ENCODE measurements at places on chromosomes 12 and 14.

- no peak for DNase-seq
These were observed 22.9 kb downstream of the DICER1 start for GRCh38 chr14:95134304-95134933.

- no peak for DNase-seq
These were observed 884 bp downstream of the CAPRIN2 start for GRCh38 chr12:30753751-30754382.

DNA sequence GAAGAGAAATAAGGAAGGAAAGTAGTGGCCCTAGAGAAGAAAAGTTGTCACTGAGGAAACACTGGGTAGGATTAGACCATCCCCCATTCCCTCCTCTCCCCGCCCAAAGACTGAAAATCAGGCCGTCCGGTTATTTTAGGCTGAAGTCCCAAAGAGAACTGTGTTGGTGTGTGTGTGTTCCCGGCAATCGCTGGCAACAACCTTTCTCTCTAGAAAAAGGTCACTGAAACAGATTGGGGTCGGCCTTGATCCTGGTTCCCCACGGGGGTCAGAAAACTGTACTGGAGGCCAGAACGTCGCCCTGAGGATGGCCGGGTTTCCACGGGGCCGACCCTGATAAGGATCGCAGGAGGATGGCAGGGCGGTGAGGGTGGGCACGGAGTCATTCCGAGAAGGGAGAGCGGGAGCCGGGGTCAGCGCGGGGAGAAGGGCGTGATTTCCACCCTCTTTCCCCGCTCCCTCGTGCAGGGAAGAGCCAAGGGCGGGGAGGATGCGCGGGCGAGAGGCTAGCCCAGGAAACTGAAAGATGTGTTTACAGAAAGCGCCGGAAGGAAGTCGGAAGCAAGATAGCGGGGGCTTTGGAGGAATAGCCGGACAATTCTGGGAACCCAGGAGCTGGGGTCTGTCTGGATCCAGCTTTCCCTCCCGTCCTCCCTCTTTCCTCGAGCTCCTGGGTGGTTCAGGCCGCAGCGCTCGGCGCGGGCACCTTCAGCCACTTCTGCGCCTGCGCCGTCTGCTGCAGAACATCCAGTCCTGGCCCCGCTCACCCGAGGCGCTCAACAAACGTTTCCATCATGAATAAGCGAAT, 25.3 kb upstream of the SPTLC2 start:
- DNase-seq = no peak

DNA sequence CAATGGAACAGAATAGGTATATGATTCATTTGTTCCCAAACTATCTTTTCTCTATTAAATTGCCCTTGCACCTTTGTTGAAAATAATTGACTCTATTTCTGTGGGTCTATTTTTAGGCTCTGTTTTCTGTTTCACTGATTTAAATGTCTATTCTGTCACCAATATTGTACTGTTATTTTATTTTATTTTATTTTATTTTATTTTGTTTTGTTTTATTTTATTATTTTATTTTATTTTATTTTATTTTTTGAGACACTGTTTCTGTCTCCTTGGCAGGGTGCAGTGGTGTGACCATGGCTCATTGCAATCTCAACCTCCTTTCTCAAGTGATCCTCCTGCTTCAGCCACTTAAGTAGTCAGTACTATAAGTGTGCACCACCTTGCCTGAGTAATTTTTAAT, 34.9 kb downstream of the OR4N2 start:
- no peak for DNase-seq

- no peak for DNase-seq
These were observed 17.1 kb upstream of the KRT77 start for GRCh38 chr12:52720365-52720886.

GRCh38 chr14:79137045-79137430, 966.9 kb downstream of the NRXN3 start:
- DNase-seq = no peak

- DNase-seq = no peak
These were observed 7.1 kb upstream of the CGRRF1 start for GRCh38 chr14:54502602-54503001.

DNA sequence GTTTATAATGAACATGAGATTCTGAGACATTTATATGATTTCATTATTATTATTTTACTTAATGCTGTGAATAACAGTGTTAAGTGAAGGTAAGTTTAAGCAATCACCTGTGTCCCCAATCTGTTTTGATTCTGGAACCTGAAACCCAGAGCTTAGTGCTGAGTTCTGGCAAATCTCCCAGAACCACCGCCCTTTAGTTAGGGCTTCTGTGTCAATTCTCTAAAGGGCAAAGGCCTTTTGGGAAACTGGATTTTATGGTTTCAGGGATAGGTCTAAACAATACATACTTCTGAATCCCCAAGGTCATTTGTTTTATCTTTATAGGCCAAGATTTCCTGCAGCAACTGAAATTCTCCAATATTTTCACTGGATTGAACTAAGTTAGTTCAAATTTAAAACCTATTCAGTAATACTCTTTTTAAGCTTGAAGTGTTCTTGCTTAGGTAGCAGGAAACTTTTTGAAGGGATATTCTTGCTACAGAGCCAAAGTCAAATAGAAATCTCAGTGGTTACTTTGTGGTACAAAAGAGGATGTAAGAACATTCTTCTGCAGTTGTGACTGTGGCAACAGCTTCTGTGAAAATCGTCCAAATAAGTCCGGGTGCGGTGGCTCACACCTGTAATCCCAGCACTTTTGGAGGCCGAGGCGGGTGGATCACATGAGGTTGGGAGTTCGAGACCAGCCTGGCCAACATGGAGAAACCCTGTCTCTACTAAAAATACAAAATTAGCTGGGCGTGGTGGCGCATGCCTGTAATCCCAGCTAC, 10.0 kb upstream of the PKP2 start:
- DNase-seq = no peak

GRCh38 chr12:116939734-116940133, 29.0 kb downstream of the FBXW8 start:
- no peak for DNase-seq

- no peak for DNase-seq
These were observed 1318.4 kb downstream of the TMEM121 start for GRCh38 chr14:106844608-106845285.

GRCh38 chr14:83713732-83714131, 1816.2 kb upstream of the FLRT2 start:
- DNase-seq = no peak

GRCh38 chr14:65704850-65705249, 292.3 kb downstream of the FUT8 start:
- DNase-seq = no peak

GRCh38 chr12:70430400-70430799, 64.3 kb downstream of the KCNMB4 start:
- no peak for DNase-seq

DNA sequence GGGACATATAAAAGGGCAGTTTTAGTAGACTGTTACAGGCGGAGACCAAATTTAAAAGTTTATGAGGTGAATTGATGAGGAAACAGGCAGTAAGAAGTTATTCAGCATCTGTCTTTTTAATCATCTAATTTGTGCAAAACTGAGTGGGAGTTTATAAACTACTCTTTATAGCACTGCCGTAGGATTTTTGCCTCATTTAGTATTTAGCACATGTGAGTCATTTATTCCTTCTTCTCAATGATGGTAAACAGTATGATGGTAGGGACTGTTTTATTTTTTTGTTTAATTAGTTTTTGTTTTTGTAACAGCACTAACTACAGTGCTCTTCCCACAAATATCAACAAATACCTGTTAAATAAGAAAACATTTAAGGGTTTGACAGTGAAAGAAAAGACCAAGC, 20.6 kb downstream of the TOGARAM1 start:
- DNase-seq = no peak

DNA sequence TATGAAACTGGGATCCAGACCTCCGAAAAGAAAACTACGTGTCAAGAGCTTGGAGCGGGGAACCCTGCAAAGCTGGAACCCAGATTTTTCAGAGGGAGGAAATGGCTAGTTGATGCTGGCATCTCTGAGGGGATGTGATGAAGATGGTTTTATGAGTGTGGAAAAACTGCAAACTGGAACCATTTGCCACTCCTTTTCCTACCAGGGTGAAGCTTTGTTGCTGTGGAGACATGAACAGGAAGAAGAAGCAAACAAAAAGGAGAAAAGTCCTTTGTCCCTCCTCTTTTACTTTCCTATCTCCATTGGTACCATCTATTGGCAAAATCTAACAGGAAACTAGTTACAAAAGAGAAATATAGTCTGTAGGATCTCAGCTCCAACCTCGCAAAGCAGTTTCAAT, 39.2 kb downstream of the CDK17 start:
- DNase-seq = no peak

DNA sequence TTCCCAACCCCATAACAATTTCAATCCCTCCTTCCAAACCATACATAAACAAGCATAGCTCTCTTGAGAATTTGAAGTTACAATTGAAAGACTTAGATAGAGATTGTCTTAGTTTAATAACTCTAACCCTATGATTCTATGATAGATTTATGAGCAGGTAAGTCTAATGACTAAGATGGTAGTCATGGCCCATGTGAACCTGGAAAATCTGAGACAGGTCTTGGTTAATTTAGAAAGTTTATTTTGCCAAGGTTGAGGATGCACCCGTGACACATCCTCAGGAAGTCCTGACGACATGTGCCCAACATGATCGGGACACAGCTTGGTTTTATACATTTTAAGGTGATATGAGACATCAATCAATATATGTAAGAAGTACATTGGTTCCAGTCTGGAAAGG, 248.8 kb downstream of the KCNH5 start:
- DNase-seq = no peak

GRCh38 chr14:99971941-99972747, 93.1 kb upstream of the EVL start:
- DNase-seq = no peak

DNA sequence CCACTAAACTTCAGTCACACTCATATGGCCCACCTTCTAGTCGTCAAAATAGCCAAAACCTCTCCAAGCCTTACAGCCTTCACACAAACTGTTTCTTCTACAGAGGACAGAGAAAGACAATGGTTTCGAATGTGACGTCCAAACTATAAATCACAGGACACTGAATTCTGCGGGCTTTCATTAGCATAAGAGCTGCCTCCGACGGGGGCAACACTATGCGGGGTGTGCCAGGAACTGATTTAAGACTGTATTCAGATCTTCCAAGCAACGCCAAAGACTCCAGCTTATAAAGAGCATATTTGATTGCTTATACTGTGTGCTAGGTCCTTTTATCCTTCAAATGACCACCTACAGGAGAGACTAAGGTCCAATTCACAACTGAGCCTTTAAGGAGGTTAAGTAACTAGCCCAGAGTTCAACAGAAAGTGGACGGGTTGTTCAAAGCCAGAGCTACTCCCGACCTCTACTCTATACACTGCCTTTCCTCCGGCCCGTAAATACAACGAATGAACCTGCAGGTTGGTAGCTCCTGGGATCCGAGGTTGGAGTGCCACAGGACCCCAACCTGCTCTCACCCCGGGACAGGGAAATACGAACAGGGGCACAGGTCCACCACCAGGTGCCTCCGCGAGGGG, 575 bp downstream of the L2HGDH start:
- DNase-seq = no peak

DNA sequence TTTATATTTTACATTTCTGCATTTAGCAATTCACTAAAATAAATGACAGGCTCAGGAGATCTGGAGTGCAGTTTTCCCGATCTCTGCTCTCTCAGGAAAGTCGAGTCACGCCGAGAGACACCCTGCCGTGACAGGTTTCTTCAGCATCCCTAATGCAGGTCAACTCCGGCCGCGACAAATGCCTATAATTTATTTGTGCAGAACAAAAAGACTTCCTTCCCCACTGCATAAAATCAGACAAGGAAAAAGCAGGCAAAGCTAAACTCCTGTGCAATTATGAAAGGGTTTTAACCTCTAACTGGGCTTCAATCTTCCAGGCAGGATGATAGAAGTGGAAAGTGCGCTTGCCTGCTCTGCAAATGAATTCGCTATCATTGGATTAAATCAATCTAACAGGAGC, 28.1 kb downstream of the SPRING1 start:
- DNase-seq = no peak

GRCh38 chr14:99242816-99243721, 28.9 kb downstream of the BCL11B start:
- DNase-seq = no peak

- no peak for DNase-seq
These were observed 91.9 kb upstream of the CPM start for GRCh38 chr12:69024907-69025306.

Data from forelimb muscle (tissue), 1 donor.